ENCODE measurements at places on chromosomes 1 and 21.
A peak's percentile ranks its signal among the peaks of the same experiment; 100 is the strongest.

DNA sequence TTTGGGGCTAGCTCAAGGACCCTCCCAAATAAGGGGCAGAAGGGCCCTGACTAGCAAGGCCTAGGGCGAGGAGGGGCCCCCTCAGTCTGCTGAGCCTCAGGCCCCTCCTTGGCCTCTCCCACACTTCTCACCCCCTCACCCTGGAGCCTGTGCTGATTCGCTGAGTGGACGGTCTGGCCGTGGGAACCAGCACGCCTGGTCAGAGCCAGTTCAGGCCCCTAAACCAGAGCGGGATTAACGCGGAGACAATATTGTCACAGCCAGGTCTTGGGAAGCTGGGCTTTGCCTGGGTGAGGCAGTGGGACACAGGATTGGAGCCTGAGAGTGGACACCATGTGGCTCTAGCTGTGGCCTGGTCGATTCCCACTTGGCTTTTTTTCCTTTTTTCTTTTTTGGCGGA is 4.8 kb upstream of the FBLIM1 start:
- DNase-seq = no peak

DNA sequence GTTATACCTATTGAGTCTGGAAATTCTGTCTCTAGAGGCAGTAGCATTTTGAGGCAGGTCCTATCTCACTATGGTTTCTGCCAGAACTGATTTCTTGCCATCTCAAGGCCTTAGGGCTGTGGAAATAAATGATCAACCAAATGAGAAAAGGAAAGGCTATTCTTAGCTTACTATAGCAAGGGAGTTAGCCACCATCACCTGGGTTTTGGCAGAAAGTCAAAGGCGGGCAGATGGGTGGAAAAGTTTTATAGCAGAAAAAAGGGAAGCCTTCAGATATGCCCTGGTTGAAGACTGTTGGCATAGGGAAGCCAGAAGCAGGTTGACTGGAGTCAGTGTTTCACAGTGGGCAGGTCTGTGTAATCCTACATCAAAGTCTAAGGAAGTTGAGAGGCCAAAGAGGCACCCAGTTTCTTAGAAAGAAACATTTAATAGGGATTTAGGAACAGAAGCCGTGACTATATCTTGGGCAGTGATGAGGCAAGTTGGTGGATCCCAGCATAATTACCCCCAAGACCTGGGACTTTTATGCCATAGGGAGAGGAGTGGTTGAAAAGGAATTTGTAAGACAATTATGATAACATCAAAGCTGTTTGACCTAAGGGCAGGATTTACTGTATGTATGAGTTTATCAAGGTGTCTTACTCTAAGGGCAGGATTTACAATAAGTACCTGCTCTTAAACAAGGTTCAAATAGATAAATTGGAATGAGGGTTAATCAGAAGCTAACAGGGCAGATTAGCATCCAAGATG is 29.7 kb downstream of the CTH start:
- DNase-seq = no peak

GRCh38 chr1:86913399-86913895 is 479 bp downstream of the SELENOF start:
- DNase-seq = no peak

DNA sequence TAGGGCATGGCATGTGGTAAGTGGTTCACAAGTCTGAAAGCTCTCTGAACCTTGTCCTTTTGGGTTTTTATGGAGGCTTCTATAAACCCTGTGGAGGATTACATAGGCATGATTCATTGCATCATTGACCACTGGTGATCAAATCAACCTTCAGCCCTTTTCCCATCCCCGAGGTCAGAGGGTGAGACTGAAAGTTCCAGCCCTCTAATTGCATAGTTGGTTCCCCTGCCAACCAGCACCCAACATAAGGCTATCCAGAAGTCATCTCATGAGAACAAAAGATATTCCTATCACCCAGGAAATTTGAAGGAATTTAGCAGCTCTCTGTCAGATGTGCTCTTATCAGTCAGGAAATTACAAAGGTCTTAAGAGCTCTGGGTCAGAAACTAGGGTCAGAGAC is 89.5 kb upstream of the ARTN start:
- no peak for DNase-seq

DNA sequence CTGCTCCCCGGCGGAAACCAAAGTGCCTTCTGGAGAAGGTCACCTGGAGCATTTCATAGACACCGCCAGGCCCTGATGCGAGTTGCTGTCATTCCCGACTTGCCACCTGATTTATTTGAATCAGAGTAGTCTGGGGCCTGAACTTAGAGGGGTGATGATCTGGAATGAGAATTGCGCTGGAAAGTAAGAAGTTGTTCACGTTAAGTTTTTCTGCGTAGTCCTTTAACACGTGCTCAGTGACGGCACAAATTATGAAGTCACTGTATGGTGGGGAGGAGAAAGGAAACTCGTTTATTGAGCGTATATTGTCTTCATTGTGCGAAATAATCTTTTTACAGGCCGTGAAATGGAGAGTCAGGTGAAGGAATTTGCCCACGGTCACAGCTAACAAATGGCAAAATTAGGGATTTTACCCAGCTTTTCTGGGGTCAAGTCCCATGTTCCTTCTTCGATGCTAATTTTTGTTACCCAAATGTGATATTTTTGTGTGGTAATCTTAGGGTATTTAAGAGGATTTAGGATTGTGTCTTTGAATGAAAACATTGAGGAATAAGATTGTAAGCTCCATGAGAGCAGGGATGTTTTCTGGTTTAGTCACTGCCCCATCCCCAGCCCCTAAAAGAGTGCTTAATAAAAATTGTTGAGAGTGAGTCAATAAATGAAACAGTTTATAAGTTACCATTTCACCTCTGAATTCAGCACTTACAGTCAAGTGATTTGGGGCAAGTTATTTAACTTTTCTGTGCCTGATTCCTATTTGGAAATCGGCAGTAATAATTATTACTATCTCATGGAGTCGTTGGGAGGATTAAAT is 46.4 kb upstream of the NBL1 start:
- no peak for DNase-seq

- DNase-seq = no peak
Measured at GRCh38 chr1:101262630-101263348, 26.0 kb downstream of the S1PR1 start.

DNA sequence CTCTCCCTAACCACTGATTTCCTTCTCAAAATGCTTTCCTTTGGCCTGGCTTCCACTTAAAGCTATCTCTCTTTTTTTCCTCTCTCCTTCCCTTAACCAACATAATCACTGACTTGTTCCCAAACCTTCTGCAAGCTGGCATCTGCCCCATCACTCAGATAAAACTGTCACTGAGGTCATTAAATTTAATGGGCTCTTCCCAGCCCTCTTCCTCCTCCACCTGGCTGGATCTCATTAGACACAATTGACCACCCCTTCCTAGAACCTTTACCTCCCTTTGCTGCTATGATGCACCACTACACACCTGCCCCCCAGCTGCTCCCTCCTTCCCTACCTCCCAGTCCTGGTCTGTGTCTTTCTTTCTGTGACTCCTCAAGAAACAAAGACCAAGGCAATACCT is 44.0 kb upstream of the GJB5 start:
- DNase-seq = no peak

DNA sequence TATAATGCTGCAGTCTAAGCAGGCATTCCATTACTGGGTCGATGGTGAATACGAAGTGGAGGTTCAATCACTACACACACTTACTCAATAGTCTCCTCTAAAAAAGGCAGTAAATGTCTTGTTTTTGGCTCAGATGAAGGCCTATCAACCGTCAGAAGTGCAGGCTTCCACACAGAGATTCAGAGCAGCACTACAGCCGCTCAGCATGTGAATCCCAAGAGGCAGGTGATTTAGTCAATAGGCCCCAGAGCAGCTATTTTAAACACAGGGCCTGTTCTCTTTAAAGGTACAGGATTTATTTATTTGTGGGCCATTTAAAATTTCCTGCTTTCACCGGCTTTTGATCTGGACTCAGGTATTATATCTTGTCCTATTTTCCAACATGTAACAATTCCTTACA is 293.7 kb downstream of the RGS7 start:
- no peak for DNase-seq

DNA sequence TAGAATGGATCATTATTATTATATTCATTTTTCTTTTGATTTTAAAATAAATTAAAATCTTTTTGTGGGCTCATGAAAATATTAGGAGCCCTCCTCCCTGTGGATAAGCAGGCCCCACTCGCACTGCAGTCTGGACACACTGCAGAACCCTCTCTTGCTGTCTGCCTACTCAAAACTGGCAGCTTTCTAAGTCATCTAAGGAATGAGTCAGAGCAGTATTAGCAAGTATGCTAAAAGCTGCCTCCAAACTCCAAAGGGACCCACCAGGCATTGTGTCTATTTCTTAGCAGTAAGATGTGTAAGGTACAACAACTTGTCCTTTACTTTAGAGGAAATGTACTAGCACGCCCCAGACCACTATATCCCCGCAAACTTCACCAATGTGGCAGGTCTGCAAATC is 108.8 kb downstream of the SYF2 start:
- DNase-seq = no peak

- peak; percentile 31 for DNase-seq
Measured at GRCh38 chr1:221839782-221840395, 98.0 kb upstream of the DUSP10 start.

DNA sequence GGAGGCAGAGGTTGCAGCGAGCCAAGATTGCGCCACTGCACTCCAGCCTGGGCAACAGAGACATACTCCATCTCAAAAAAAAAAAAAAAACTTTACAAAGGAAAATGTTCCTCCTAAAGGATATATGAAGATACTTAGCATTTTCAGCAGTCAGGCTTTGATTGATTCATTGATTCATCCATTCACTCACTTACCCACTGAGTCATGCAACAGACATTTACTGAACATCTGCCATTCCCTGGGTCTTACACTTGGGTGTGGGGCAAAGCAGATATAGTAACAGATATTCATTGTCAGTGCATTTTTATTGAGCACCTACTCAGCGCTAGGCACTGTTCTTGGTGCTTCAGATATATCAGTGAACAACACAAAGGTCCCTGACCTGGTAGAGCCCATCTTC is 5.6 kb upstream of the LACTBL1 start:
- DNase-seq = no peak

GRCh38 chr1:102742426-102742825 is 365.9 kb downstream of the COL11A1 start:
- DNase-seq = no peak

- DNase-seq = no peak
Measured at GRCh38 chr1:153531638-153532037, 4.2 kb downstream of the S100A6 start.

- DNase-seq = no peak
Measured at GRCh38 chr1:91427741-91428140, 23.1 kb upstream of the HFM1 start.

- no peak for DNase-seq
Measured at GRCh38 chr1:161491472-161491871, 13.8 kb upstream of the FCGR2A start.

- DNase-seq = no peak
Measured at GRCh38 chr1:22048351-22049192, 3.9 kb upstream of the CDC42 start.

DNA sequence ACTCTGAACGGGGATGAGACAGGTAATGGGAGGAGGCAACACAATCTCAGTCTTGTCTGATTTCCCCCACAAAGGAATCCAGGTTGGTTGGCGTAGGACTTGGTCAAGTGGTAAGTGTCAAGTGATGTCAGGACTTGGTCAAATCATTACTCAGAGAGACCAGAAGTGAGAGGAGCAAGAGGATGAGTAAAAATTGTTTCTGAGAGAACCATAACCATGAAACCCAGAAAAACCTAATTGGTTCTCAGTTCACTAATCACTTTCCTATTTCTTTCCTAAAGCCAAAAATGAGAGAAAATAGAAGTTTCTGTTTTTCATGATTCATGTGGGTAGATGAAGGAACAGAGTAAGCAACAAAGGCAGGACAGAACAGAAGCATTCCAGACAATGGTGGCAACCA is 5.0 kb downstream of the PHC2 start:
- DNase-seq = no peak

DNA sequence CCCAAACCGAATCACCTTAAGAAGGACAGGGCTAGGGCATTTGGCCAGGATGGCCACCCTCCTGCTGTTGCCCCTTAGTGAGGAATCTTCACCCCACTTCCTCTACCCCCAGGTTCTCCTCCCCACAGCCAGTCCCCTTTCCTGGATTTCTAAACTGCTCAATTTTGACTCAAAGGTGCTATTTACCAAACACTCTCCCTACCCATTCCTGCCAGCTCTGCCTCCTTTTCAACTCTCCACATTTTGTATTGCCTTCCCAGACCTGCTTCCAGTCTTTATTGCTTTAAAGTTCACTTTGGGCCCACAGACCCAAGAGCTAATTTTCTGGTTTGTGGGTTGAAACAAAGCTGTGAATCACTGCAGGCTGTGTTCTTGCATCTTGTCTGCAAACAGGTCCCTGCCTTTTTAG is 3.6 kb downstream of the BTG2 start:
- DNase-seq = no peak

DNA sequence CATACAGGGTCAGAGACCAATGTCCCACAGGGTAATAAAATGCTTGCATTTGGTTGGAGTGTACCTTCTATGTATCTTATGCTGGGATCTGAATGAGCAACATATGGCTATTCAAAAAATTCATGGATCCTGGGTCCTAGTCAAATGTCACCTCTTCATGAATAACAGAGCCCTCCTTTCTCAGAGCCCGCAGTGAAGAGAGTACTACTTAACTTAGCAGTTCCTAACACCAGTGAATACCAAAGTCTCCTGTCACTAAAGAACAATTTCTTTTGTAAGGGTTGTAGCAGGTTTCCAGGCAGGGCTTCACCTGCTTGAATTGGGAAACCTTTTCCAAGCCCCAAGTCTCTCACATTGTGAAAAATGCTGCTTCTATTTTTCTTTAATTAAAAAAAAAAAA is 483.0 kb upstream of the DEPDC1 start:
- no peak for DNase-seq

- no peak for DNase-seq
Measured at GRCh38 chr1:186829686-186830587, 1.2 kb downstream of the PLA2G4A start.

DNA sequence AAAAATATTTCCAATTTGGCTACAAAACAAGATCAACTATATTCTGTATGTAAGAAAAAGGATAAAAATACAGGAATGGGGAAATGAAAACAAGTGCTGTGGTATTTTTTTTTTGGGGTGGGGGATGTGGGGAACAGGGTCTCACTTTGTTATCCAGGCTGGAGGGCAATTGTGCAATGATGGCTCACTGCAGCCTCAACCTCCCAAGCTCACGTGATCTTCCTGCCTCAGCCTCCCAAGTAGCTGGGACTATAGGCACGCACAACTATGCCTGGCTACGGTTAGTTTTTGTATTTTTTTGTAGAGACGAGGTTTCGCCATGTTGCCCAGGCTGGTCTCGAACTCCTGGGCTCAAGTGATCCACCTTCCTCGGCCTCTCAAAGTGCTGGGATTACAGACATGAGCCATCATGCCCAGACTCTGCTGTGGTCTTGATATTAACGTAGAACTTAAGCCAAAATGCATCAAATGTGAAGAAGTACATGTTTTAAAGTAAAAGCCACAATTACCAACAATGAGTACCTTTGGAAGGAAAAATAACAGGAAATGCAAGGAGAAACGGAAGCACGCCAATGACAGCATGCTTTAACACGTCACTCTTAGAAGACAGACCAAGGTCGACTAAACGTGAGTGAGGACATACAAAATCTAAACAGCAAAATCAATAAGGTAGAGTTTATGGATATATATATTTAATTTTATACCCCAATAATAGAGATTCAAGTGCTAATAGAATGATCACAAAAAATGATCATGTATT is 8.8 kb upstream of the ABCB10 start:
- no peak for DNase-seq

Measured in stimulated activated CD8-positive, alpha-beta memory T cell treated with anti-CD3 and anti-CD28 coated beads, Interleukin-15, amount 100 ng/mL, for 24 hours (primary cell).